CD14-positive monocyte (primary cell): ENCODE measurements at places on chromosomes 11 and 22.

DNA sequence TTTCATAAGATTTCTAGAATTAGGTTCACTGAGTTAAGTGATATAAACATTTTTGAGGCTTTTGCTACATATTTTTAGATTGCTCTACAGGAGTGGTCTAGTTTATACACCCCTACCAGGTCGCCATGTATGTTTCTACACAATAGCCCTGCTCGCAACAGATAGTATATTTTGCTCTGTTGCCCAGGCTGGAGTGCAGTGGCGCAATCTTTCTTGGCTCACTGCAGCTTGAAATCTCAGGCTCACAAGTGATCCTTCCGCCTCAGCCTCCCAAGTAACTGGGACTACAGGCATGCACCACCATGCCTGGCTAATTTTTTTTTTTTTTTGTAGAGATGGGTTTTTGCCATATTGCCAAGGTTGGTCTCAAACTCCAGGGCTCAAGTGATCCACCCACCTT lies 10.4 kb downstream of the ZNRF3 start:
- no peak for DNase-seq

DNA sequence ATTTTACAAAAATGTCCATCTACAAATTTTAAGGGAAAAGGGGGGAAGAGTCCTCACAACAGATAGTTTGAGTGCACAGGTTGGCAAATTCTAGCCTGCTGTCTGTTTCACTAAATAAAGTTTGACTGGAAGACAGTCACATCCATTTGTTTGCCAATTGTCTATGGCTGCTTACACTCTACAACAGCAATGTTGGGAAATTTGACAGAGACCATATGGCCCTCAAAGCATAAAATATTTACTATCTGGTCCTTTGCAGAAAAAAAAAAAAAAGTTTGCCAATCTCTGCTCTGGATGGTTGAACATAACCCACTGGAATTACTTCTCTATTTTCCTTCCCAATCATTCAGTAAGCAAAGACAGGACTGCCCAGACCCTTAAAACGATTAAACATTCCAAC lies 88.2 kb downstream of the FCHSD2 start:
- DNase-seq, result no peak

DNA sequence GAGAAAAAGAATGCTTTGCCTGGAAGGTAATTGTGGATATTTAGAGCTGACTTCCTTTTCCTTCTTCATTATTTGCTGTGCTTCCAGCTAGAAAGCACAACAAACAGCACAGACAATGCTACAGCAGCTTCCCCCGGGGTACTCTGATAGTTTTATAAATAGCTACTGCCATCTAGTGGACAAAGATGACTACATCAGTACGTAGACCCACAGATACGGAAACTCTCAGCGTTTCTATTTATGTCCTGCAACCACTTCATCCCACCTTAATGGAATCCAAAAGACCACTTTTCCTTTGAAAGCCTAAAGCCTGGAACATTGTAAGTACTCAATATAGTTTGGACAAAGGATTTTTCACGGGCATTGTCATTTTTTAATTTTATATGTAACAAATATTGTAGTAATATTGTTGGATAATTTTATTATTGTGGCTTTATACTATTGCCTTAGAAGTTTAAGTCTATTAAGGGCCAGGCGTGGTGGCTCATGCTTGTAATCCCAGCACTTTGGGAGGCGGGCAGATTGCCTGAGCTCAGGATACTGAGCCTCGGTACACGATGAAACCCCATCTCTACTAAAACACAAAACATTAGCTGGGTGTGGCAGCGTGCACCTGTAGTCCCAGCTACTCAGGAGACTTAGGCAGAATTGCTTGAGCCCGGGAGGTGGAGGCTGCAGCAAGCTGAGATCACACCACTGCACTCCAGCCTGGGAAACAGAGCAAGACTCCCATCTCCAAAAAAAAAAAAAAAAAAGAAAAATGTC lies 7.5 kb downstream of the HSPA8 start:
- DNase-seq, result peak; percentile 59

GRCh38 chr11:64865286-64866172 lies 12.9 kb downstream of the EHD1 start:
- peak; percentile 77 for DNase-seq

DNA sequence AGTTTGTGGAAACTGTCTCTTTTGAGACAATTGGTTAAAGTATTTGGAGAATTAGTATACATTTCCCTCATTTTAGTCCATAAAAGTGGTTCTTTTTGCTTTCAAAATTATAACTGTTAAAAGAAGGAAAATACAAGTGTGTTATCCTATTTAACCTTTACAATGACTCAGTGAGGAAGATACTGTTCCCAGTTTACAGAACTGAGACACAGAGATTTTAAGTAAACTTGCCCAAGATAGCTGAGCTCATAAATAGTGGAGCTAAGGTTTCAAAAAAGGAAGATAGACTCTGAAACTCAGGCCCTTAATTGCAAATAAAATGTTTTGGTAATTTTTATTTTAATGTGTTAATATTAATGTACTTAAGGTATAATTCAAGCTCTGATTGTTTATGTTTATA lies 58.9 kb downstream of the DKK3 start:
- DNase-seq, result no peak
